Psoas muscle (tissue), 8 donors: ENCODE measurements at places on chromosomes 7 and 10.

GRCh38 chr10:26454891-26455290 lies 16.8 kb downstream of the APBB1IP start:
- H3K4me1 ChIP-seq, result no peaks in the 10 kb centered on the region
- H3K27ac ChIP-seq, result no peak overlapping the region
- H3K27me3 ChIP-seq, result no peaks in the 10 kb centered on the region
- no peaks in the 10 kb centered on the region for H3K36me3 ChIP-seq

- H3K4me3 ChIP-seq, result peak overlapping the region; percentile 67
- no peaks in the 10 kb centered on the region for H3K36me3 ChIP-seq
- no peak for DNase-seq
- no peak overlapping the region for H3K27ac ChIP-seq
- H3K27me3 ChIP-seq, result peaks cover 52% of the 10 kb centered on the region
- H3K4me1 ChIP-seq, result no peaks in the 10 kb centered on the region
Measured at GRCh38 chr7:100825215-100825671, 2.1 kb downstream of the EPHB4 start.

DNA sequence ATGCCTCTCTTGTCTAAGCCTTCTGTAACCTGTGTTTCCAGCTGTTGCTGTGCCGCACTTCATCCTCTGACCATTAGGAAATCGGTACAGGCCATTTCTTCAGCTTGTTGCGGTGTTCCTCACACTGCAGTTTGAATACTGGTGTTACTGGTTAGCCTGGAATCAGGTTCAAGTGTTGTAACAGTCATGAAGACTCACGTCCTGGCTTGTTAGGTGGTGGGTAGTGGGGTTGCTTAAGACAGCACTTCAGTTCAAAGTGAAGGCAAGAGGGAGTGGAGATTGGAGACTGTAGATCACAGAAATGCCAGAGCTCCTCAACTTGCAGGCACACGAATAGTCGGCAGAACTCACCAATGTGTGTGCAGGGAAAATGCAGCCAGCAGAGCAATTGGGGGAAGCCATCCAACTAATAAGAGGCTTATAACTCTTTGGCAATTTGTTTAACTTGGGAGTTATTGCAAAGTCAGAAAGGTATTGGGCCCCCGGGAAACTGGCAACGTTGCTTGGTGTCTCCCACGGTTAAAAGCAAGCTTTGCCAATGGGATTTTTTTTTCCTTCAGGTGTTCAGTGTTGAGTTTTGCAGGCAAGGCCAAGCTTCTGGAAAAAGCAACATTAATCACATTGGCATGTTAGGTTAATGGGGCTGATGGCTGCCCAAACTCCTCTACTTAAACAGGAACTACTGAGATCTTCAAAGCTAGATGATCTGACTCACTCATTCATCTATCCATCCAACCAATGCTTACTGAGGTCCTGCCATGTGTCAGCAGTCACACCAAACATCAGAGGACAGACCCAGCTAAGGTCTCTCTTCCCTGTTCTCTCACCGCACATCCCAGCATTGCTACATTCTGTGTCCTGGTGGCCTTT lies 380.9 kb downstream of the GATA3 start:
- no peaks in the 10 kb centered on the region for H3K36me3 ChIP-seq
- H3K4me1 ChIP-seq, result no peaks in the 10 kb centered on the region
- no peak overlapping the region for H3K27ac ChIP-seq
- no peak overlapping the region for H3K4me3 ChIP-seq
- no peaks in the 10 kb centered on the region for H3K27me3 ChIP-seq
- DNase-seq, result no peak

- H3K4me1 ChIP-seq, result no peaks in the 10 kb centered on the region
- H3K4me3 ChIP-seq, result no peak overlapping the region
- no peaks in the 10 kb centered on the region for H3K36me3 ChIP-seq
- no peaks in the 10 kb centered on the region for H3K27me3 ChIP-seq
Measured at GRCh38 chr10:117968354-117969182, 78.2 kb downstream of the RAB11FIP2 start.

- H3K4me1 ChIP-seq, result no peaks in the 10 kb centered on the region
- H3K4me3 ChIP-seq, result no peak overlapping the region
- DNase-seq, result no peak
- H3K27ac ChIP-seq, result no peak overlapping the region
Measured at GRCh38 chr10:70619271-70620019, 16.9 kb upstream of the PRF1 start.

- peak within 1 kb of the TSS; percentile 92 for H3K27ac ChIP-seq
- peaks cover 24% of the 10 kb centered on the region for H3K4me1 ChIP-seq
- no peaks in the 10 kb centered on the region for H3K36me3 ChIP-seq
- DNase-seq, result no peak
Measured at GRCh38 chr10:89301721-89302445, at the start of gene IFIT2. Gene IFIT2, plus strand, starts transcription at chr10:89302046. Its CDS starts 78 bp downstream, at chr10:89302124.
